ENCODE measurements at places on chromosomes 16 and 17.
A peak's percentile ranks its signal among the peaks of the same experiment; 100 is the strongest.

- DNase-seq: no peak
These were observed 1.3 kb upstream of the NXPH3 start for GRCh38 chr17:49574323-49574781.

- DNase-seq: peak; percentile 20
These were observed at the start of gene ST6GALNAC2 for GRCh38 chr17:76585649-76586593. ST6GALNAC2 (minus strand) TSS chr17:76585860; CDS start chr17:76585808, 52 bp downstream.

GRCh38 chr17:5194346-5194745 is 2.7 kb upstream of the ZNF594 start:
- no peak for DNase-seq

- no peak for DNase-seq
These were observed 48.2 kb upstream of the STH start for GRCh38 chr17:45950888-45951287.

- DNase-seq: no peak
These were observed 39.3 kb downstream of the ARHGAP27 start for GRCh38 chr17:45393411-45393810.

GRCh38 chr16:54957403-54958166 is 26.9 kb downstream of the IRX5 start:
- no peak for DNase-seq

DNA sequence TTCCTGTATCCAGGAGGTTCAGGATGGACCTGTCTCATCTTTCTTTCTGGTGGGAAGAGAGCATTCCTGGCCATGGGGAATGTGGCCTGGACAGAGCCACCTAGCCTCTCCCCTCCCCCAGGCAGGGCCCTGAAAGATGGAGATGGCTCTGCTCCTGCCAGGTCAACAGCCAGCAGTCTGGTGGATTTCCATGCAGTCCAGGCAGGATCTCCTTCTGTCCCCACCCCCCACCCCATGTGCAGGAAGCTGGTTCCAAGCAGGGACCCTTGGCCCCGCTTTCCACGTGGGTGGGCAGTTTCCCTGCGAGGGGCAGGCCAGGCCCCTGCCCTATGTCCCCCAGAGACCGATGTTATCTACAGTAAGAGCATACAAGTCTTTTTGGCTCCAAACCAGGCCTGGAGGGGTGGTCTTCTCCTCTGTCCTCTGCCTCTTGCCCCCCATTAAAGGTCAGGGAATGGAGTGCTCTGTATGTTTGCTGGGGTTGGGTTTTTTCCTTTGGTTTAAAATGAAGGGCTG is 240.5 kb downstream of the SEC14L1 start:
- no peak for DNase-seq

DNA sequence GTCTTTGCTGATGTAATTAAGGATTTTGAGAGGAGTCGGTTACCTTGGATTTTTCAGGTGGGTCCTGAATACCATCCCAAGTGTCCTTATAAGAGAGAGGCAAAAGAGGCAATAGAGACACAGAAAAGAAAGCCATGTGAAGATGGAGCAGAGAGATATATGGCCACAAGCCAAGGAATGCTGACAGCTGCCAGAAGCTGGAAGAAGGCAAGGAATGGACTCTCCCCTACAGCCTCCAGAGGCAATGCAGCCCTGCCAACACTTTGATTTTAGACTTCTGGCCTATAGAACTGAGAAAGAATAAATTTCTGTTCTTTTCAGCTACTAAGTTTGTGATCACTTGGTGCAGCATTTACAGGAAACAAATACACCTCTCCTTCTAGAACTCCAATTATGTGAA is 8.2 kb upstream of the RNFT1 start:
- no peak for DNase-seq

- no peak for DNase-seq
These were observed 17.2 kb downstream of the GINS3 start for GRCh38 chr16:58409316-58409973.

DNA sequence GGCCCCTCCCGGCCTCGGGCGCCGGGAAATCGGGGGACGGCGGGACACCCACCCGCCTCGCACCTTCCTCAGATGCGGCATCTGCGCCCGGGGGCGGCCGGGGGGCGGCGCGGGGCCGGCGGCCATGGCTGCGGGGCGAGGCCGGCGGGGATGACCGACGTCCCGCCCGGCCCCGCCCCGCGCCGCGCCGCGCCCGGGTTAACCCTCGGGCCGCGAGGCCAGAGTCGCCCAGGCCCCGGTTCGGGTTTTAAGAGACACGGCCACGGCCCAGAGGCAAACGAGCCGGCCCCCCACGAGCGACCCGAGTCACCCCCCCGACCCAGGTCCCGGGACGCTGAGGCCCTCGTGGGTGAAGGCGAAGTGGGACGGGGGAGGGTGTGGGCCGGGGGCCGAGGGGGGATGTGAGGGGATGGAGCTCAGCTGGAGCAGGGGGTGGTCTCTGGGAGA is at the start of gene RGS11:
TSS of gene RGS11 (minus strand) at position 159 of the 447 bp plus-strand sequence. CDS start at position 126, 33 bp downstream.
- DNase-seq: no peak

- no peak for DNase-seq
These were observed 26.2 kb upstream of the ALKBH5 start for GRCh38 chr17:18157354-18157985.
